ENCODE measurements at places on chromosomes 3 and 15.

DNA sequence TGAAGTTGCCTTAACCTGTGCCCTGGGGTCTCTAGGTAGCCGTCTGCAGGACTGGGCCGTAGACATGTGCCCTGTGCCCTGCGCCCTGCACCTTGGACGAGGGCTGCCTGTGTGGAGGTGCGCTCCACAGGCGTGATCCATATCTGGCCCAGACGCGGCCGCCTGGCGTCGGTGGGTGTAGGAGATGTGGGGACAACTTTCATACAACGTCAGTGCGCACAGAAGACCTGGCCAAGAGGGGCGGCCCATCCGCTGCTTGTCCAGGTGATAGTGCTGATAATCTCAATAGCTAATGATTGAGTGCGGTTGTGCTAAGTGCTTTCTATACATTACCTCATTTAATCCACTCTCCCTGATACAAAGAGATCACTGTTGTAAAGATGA, 665 bp upstream of the RASGRP1 start:
- no peak for DNase-seq

DNA sequence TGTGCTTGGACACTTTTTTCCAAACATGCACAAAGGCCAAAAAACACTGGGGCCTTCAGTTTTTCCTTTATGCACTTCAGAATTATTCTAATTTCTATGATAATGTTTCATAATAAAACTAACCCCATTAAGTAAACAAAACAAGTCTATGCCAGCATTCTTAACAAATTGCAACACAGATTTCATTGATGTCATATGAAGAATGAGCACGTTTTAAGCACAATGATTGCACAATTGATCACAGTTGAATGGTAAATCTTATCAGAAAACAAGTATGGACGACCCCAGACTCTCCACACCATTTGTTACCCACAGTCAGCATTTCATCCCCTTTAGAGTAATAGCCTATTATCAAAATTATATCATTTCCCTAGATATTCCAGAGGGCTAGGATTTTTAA, 46.7 kb upstream of the PROK2 start:
- DNase-seq, result no peak

- DNase-seq, result no peak
Observed at GRCh38 chr15:80712956-80713355, 17.8 kb downstream of the ABHD17C start.

- no peak for DNase-seq
Observed at GRCh38 chr3:42106646-42107045, 15.5 kb downstream of the TRAK1 start.

DNA sequence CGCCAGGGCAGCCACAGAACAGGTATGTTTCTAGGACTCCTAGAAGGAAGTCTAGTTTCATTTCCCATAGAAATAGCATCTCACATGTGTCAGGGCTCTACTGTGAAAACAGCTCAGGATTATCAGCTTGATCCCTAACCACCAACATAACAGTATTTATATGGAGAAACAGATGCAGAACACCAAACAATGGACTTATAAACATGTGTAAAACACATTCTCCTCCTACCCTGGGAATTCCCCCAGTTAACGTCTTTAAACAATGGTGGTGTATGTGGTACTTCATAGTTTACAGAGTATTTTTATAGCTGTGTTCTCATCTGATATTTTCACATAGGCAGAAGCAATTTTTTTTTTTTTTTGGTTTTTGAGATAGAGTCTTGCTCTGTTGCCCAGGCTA, 9.7 kb downstream of the TNFSF10 start:
- DNase-seq, result no peak

DNA sequence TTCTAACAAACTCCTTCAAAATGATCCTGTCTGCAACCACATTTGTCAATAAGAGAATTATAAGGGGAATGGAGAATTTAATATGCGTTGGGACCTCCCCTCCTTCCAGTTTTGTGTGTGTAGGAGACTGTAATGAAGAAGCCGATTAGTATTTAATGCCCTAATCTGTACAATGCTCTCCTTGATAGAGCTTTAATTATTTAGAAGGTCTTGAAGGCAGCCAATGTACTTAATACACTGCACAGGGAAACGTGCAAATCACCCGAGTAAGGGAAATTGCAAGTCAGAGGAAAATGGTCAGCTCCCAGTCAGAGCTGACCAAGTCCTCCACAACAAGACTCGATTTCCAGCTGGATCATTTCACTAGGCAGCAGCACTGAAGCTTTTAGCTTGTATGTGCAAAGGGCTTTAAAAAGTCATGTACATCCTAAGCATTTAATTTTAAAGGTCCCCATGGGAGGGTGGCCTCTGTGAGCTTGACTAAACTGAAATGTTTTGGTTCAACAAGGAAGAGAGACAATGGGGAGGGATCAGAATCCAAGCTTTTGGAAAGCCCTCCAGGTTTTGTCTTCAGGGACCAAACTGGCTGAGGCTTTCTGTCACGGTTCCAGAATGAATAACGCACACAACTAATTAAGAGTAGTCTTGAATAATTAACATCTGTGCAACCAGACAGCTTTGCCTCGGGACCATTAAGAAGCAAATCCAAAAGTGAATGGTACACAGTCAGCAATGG, 159.8 kb upstream of the MITF start:
- no peak for DNase-seq

DNA sequence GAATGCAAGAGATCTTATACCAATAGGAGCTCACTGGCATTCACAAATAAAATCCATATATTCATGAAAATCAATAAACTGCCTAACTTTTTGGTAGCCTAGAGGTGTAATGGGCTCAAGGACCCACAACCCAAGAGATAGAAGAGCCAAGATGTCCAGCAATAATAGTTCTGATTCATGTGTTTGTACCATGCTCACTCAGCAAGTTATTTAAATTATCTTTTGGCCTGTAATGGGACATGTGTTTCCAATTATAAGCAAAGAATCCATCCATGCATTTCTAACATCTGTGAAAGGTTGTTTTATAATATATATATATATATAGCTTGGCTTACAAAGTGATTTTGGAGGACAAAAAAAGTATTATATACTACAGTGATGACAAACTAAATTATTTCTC, 29.7 kb upstream of the SHC4 start:
- no peak for DNase-seq

DNA sequence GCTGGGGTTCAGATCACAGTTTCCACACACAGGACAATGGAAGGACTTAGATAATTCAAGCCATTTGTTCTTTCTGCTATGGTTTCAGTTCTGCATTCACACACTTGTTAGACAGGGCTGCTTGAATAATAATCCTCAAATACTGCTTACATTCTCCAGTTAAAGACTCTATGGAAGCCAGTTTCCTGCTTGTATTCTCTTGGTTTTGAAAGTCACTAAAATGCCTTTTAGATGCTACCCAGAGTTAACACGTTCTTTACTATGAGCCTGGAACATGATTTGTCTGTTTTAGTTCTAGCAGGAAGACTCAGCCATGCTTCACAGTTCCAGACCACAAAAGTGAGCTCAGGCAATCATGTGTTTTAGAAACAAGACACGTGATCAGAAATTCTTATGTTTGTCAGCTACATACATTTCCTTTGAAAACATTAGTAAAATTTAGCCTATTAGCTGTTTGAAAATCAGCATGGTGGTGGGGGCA, 152.4 kb downstream of the LEKR1 start:
- no peak for DNase-seq

DNA sequence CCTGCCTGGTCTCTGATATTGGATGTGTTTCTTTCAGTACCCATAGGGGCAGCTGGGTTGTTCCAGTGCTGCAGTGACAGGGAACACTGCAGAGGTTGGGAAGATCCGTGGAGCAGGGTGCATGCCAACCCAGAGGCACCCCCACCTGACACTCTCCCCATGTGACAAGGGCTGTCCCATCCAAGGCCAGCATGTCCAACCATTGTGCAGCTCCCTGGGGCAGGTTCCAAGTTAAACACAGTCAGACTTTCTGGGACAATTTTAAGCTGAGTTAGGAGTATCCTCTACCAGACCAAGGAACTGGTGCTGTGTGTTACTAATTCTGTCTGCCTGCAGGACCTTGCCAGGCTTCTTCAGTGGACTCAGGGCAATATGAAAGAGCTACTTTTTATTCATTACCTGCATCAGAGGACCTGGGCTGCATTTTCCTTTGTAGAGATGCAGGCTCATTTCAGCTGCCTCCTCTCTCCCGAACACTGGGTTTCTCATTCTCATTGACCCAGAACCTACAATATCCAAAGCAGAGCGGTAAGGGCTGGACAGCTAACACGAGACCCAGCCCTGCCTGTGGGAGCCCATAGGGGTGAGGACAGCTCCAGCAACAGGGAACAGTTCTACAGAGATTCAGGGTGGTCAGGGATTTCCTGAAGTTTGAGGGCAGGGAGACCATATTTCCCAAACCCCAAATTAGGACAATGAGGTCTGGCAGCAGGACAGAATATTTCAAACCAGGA, 72.7 kb downstream of the SPSB4 start:
- no peak for DNase-seq

- no peak for DNase-seq
Observed at GRCh38 chr15:42996871-42997270, 76.3 kb upstream of the TTBK2 start.

DNA sequence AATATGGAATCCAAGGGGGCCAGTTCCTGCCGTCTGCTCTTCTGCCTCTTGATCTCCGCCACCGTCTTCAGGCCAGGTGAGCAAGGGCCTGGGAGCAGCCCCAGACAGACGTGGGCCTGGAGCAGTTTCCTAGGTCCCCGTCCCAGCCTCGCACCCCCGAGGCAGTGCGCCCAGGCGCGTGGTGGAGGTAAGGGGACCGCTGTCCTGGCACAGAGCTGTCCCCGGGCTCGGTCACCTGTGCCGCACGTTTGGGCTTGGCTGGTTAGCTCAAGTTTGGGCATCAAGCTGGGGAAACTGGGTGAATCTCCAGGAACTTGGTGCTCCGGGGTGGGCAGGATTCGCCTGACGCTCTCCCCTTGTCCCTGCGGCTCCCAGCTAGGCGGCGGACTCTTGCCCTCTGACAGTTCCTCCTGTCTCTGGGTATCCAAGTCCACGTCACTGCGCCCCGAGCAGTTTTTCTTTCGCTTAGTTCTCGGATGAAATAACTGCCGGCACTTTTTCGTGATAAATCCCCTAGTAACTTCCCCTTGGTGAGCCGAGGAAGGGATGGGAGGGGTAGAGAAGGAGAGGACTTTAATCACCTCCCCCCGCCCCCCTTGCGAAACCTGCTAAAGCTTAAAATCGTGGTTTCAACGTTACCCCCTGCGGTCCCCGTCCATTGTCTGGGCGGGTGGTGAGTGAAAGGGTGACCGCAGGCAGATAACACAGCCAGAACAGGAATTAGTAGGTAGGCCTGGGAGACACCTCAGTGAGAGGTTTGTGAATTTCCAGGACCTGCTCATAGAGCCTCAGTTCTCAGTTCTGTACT, 901 bp downstream of the ALCAM start:
- DNase-seq, result peak; percentile 31

DNA sequence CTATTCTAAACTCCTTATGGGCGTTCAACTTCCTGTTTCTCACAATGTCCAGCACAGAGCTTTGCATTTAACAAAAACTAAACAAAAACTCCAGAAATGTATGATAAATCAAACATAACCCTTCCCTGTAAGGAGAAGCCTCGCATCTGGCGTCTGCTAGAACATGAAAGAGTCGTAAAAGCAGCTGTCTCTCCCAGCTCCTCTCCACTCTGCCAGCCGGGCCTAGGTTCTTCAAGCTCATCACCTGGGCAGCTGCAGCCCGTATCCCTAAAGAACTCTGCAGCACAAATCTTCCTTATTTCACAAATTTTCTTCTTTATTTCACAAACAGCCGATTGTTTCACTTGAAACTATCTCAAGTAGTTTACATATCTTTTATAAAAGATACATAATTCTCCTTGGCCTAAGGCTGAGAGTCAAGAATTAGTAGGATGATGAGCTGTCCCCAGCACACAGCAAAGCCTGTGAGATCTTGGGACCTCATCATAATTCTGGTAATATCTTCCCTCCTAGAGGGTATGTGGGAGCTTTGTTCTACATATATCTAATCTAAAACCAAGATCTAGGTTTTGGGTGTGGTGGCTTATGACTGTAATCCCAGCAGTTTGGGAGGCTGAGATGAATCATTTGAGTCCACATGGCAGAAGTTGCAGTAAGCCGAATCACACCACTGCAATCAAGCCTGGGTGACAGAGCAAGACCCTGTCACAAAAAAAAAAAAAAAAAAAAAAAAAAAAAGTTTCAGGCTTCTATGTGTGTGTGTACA, 35.3 kb downstream of the ANXA2 start:
- no peak for DNase-seq

DNA sequence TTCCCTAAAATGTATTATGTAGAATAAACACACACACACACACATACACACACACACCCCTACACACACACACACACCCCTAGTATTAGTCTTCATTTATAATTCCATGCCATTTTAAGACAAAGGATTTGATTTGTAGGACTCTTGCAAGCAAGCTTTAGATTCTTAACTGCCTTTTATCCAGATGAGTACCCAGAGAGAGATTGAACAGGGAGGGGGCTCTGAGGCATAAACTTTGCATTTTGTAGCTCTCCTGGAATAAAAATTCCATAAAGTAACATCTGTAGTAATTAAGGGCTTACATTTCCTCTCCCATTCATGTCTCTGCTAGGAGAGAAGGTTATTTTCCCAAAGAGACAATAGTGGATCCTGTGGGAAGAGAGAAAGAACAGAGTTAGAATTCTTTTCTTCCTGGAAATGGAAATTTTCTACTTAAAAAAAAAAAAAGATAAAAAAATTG, 479.4 kb downstream of the RBMS3 start:
- no peak for DNase-seq

DNA sequence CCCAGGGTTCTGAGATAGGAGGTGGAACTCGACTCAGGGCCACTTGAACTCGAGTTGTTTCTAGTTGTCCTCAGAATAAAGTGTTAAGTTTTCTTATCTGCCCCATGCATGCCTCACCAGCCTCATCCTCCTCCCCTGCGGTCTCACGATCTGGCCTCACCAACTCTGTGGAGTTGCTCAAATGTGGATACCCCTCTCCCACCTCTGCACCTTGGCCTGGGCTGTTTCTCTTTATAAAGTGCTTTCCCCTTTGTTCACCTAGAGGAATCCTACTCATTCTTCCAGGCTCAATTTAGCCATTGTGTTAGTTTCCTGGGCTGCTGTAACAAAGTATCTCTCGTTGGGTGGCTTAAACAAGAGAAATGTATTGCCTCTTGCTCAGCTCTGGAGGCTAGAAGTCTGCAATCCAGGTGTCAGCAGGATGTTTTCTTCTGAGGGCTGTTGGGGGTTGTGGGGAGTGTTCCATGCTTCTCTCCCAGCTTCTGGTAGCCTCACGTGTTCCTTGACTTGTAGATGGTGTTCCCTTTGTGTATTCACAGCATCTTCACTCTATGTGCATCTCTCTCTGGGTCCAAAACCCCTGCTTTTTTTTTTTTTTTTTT, 100.7 kb downstream of the MEX3B start:
- DNase-seq, result no peak

GRCh38 chr15:80106051-80106450, 46.6 kb downstream of the ZFAND6 start:
- no peak for DNase-seq

Data from stimulated activated CD8-positive, alpha-beta memory T cell treated with anti-CD3 and anti-CD28 coated beads, Interleukin-15, amount 100 ng/mL, for 24 hours (primary cell).